ENCODE measurements at places on chromosomes 3 and 15.

GRCh38 chr15:65867244-65867643 lies 2.0 kb upstream of the RAB11A start:
- DNase-seq, result no peak

DNA sequence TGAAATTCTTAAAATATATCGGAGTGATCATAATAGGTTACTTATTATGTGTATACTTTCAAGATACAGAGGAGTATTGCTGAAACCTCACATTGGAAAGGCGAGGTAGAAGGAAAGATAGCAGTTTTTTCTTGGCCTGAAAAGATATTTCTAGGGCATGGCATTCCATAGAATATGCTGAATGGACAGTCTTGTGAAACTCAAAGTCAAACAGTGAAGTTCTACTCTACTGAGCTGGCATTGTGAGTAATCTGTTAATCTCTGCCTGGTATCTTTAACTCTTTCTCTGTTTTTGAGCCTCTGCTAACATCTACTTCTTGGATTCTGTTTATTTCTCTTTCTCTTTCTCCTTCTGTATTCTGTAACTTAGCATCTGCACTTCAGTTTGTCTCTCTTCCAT lies 176.3 kb upstream of the ZBTB20 start:
- DNase-seq, result no peak

DNA sequence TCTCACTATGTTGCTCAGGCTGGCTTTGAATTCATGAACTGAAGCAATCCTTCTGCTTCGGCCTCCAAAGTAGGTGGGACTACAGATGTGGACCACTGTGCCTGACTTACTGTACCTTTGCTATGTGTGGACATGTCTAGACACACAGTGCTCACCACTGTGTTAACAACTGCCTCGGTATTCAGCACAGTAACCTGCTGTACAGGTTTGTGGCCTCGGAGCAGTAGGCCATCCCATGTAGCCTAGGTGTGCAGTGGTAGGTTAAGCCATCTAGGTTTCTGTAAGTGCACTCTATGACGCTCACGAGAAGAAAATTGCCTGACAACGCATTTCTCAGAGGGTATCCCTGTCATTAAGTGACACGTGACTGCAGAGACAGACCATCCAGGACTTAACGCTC lies 70.3 kb downstream of the TAMM41 start:
- no peak for DNase-seq

- no peak for DNase-seq
Observed at GRCh38 chr15:58324533-58324932, 107.3 kb upstream of the LIPC start.

DNA sequence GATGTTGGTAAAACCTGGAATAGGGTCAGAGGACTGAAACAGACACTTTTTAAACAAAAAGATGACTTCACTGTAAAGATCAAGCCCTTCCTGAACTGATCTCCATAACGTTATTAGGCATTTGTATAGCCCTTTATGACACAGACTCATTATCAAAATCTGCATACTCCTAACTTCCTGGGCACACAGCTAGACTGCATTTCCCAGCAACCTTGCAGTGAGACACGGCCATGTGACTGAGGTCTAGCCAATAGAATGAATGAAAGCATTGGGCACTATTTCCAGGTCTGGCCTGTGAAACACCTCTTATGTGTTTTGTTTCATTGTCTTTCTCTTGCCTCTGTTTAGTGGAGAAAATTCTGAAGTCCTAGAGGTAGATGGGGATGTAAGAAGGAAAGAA lies 270.4 kb downstream of the NR1D2 start:
- DNase-seq, result no peak

GRCh38 chr3:65988411-65989180 lies 50.1 kb downstream of the MAGI1 start:
- DNase-seq, result no peak

- peak; percentile 27 for DNase-seq
Observed at GRCh38 chr15:40358471-40359353, 693 bp downstream of the DISP2 start.

GRCh38 chr3:100103558-100104441 lies 10.5 kb downstream of the FILIP1L start:
- DNase-seq, result peak; percentile 78

- no peak for DNase-seq
Observed at GRCh38 chr3:196889844-196890708, 22.4 kb downstream of the SENP5 start.

DNA sequence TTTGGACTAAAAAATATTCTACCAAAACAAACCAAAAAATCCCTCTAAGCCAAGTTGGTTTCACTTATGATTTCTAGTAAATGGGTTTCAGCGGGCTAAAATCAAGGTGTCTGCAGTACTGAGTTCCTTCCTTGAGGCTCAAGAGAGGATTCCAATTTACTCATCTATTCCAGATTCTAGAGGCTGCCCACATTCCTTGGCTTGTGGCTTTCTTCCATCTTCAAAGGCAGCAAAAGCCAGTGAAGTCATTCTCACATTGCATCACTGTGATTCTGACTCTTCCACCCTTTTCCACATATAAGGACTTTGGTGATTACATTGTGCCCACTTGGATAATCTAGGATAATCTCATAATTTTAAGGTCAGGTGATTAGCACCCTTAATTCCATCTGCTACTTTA lies 48.1 kb downstream of the DPPA2 start:
- DNase-seq, result peak; percentile 1

GRCh38 chr3:117885011-117885441 lies 1149.6 kb downstream of the IGSF11 start:
- no peak for DNase-seq

DNA sequence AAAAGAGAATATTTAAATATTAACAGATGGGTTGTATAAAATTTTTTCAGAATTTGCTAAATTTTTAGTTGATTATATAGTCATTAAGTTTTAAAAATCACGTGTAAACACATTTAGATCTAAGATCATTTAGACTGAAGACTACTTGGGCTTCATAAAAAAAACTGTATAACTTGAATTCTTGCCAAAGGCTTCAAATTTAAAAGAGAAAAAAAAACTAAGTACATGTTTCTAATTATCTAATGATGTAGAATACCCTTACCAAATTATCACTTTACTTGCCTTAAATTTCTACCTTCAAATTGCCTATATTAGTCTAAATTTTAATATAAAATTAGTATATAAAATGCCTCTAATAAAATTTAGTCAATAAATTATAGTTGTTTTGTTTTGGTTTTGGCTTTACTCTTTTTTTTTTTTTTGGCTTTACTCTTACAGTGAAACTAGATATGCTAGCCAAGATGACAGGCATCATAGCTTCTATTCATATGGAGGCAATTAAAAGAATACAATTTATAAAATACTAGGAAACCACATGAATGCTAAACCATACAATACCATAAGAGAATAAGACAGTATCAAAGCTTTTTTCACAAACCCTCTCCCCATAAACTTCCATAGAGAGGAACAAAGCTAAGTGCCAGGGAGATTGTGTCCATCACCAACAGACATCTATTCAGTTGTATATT lies 183.1 kb upstream of the KCNMB2 start:
- DNase-seq, result no peak

DNA sequence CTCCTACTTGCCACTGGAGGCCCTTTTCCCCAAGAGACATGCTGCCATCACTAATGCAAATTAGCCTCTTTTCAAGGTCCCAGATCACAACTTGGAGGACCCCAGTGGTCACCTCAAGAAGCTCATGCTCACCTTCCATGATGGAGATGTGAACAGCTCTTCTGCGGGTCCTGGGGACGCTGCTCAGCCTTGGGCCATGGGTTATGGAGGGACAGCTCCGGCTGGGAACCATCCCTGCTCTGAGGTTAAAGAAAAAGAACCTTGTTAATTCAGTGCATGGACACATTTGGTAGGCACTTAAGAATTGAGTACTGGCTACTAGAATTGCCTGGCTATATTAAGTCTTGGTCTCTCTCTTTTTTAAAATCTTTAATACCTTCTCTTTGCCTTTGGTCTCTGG lies 56.8 kb downstream of the WDR76 start:
- no peak for DNase-seq

GRCh38 chr3:11272906-11273574 lies 843 bp downstream of the ATG7 start:
- DNase-seq, result peak; percentile 51

DNA sequence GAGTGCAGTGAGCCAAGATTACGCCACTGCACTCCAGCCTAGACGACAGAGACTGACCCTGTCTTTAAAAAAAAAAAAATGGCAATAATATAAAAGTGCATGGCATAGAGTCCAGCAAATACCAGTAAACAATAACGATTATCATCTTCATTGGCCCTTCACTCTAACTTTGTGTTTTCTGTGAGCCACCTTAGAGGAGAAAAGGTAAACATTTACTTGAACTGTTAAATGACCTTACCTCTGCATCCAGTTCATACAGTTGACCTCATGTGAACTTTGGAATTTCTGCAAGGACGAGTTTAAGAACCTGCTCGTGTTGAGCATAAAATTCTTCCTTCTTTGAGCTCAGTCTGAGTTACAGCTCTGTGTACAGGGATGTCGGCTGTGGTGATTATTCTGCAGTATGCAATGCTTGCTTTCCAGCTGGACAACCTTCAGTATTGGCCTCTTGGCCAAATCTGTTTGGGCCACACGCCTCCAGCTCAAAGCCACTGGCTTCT lies 56.6 kb downstream of the RLBP1 start:
- no peak for DNase-seq

GRCh38 chr3:105883798-105884377 lies 15.1 kb upstream of the CBLB start:
- peak; percentile 19 for DNase-seq

GRCh38 chr15:50128266-50128665 lies 9.2 kb upstream of the ATP8B4 start:
- no peak for DNase-seq

- no peak for DNase-seq
Observed at GRCh38 chr3:11306817-11307589, 34.8 kb downstream of the ATG7 start.

GRCh38 chr3:139718415-139718814 lies 40.6 kb upstream of the NMNAT3 start:
- DNase-seq, result peak; percentile 39

DNA sequence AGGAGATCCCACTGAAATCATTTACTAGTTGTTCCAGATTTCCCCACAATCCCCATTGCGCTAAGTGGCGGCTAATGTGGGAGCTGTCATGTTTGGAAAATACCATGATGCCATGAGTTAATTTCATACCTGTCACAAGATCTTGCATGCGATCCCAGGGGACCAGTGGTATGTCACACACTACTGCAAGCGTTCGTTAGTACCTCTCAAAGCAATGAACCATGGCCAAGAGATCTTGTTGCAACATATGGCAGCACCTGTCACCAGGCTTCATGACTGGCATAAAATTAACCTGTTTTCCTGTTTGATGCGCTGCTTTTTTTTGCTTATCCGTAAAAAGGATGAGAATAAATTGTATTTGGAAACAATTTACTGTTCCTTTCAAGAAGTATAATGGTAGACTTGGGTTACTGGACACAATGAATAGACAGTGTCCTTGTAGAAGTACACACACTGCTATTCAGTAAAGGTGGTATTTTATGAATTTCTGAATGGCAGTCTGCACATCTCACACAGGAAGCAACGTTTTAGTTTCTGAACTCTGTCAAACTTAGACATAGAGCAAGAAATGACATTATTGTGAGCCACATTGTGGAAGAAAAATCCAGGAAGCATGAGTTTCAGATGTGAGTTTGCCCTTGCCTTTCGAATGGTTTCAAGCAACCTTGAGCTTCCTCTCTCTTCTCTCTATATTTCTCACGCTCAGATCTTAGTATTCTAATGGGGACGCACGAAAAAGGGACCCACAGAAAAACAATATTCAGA lies 81.9 kb downstream of the CHL1 start:
- DNase-seq, result no peak

- no peak for DNase-seq
Observed at GRCh38 chr15:70647396-70647795, 116.0 kb downstream of the UACA start.

DNA sequence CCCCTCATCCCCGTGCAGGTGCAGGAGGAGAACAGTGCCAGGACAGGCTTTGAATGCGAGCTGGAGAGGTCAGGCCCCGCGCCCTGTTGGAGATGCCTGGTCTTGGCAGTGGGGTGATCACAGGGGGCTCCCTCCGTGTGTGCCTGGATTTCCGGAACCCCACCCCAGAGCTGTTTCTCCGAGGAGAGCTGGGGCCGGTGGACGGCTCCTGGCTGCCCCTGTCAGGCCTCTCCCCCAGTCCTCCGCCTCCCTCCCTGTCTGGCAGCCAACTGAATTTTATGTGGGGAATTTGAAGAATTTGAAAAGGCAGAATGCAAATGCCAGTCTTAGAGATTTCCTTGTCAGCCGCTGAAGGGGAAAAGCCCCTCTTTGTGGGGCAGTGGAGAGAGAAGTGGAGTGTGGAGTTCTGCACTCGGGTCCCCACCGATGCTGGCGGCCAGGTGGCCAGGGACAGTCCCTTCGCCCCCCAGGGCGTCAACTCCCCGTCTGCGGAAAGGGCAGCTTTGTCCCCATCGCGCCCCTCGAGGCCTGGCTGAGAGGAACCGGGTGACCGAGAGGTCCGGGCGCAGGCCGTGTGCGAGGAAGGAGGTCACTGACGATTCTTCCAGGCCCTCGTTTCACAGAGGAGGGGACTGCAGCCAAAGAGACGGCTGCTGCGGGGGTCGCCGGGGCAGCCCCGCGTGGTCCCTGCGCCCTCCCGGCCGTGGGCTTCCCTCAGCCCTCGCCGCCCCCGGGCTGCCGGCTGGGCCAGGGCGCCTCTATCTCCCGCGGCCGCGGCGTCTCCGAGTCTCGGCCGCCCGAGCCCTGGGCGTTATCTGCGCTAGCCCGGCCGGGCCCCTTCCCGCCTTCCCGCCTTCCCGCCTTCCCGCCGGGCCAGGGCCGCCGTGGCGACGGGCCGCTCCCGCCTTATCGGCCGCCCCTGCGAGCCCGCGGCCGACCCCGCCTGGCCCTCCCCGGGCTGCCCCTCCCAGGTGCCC lies 56.0 kb upstream of the LCTL start:
- DNase-seq, result no peak

GRCh38 chr3:164364111-164364510 lies 714.2 kb downstream of the SI start:
- DNase-seq, result no peak

DNA sequence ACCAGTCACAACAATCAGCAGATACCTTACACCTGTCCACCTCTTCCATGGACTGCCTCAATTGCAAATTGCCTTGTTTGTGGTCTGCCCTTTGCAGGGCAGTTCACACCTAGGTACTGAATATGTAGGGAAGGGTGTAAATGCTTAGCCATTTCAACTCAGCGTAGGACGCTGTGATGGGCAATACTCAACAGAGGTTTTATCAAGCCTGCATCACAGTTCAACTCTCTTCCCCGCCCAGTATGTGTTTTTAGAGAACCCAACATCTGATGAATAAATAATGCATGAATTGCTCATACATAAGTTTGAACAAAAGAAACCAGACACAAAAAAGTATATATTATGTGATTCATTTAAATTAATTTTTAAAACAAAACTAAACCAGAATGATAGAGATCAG lies 124.4 kb downstream of the P2RY1 start:
- DNase-seq, result no peak

DNA sequence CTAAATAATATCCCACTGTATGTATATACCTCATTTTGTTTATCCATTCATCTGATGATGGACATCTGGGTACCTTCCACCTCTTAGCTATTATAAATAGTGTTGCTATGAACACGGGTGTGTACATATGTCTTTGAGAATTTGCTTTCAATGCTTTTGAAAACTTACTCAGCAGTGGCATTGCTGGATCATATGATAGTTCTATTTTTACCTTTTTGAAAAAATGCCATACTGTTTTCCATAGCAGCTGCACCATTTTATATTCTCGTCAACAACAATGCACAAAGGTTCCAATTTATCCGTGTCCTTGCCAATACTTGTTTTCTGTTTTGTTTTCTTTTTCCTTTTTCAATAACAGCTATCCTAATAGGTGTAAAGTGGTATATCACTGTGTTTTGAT lies 77.1 kb downstream of the PEAK1 start:
- no peak for DNase-seq

- DNase-seq, result peak; percentile 79
Observed at GRCh38 chr3:163490119-163490518, 1588.2 kb downstream of the SI start.
